Right forelimb (tissue), 1 donor: ENCODE measurements at places on chromosomes 2 and 18.

- DNase-seq = no peak
Measured at GRCh38 chr2:6896930-6897759, 19.6 kb downstream of the RSAD2 start.

- DNase-seq = no peak
Measured at GRCh38 chr2:122808286-122808969, 1053.0 kb downstream of the TSN start.

GRCh38 chr2:6471419-6471818 lies 394.3 kb downstream of the CMPK2 start:
- no peak for DNase-seq

- no peak for DNase-seq
Measured at GRCh38 chr2:171310889-171311288, 122.9 kb downstream of the METTL8 start.

DNA sequence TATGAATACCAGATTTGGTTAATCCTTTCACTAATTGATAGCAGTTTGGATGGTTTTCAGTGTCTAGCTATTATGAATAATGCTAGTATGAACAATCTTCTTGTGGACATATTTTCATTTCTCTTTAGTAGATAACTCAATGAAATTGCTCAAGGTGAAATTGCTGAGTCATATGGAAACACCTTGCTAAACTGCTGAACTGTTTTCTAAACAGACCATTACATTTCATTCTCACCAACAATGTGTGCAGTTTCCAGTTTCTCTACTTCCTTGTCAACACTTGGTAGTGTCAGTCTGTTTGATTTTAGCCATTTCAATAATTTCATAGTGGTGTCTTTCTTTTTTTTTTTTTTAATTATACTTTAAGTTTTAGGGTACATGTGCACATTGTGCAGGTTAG lies 250.0 kb downstream of the HRH4 start:
- DNase-seq = no peak

GRCh38 chr2:24984912-24985311 lies 13.2 kb upstream of the DNAJC27 start:
- DNase-seq = peak; percentile 90

DNA sequence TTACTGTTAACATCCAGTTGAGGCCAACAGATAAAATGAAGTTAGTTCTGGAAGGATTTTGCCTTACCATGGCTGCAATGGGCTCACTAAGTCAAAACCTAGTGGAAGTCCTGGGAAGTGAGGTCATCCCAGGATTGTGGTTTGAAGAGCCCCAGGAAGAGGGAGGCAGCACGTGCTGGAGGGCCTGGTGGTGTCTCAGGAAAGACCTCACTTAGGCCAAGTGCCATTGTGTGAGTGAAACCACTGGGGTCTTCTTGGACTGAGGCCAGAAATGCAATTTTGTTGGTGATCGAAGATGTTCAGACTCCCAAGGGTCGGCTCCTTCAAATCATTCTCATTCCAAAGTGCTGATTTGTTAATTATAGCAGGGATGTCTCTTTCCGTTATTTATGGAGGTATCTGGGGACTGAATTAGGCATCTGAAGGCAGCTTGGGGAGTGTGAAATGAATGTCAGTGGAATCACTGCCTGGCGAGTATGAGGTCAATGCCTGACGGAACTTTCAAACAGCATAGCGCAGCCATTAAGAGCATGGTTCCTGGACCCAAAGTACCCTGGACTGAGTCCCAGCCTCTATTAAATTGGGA lies 60.0 kb downstream of the IL1R2 start:
- peak; percentile 45 for DNase-seq
